ENCODE measurements at places on chromosomes 5 and 9.
A peak's percentile ranks its signal among the peaks of the same experiment; 100 is the strongest.

DNA sequence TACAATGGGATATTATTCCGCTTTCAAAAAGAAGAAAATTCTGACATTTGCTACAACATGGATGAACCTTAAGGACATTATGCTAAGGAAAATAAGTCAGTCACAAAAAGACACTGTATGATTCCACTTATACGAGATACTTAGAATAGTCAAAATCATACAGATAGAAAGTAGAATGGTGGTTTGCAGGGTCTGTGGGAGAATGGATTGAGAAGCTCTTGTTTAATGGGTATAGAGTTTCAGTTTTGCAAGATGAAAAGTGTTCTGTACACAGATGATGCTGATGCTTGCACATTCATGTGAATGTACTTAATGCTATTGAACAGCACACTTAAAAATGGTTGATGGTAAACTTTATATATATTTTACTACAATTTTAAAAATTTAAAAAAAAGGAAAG, 2050.7 kb upstream of the WWC1 start:
- H3K27me3 ChIP-seq = no peaks in the 10 kb centered on the region
- H3K27ac ChIP-seq = no peak overlapping the region
- no peaks in the 10 kb centered on the region for H3K36me3 ChIP-seq
- no peak overlapping the region for H3K4me3 ChIP-seq
- H3K4me1 ChIP-seq = no peaks in the 10 kb centered on the region
- DNase-seq = no peak

GRCh38 chr5:95712347-95712958, 18.7 kb upstream of the RHOBTB3 start:
- H3K27ac ChIP-seq = no peak overlapping the region
- no peaks in the 10 kb centered on the region for H3K36me3 ChIP-seq
- DNase-seq = no peak
- H3K4me3 ChIP-seq = no peak overlapping the region

DNA sequence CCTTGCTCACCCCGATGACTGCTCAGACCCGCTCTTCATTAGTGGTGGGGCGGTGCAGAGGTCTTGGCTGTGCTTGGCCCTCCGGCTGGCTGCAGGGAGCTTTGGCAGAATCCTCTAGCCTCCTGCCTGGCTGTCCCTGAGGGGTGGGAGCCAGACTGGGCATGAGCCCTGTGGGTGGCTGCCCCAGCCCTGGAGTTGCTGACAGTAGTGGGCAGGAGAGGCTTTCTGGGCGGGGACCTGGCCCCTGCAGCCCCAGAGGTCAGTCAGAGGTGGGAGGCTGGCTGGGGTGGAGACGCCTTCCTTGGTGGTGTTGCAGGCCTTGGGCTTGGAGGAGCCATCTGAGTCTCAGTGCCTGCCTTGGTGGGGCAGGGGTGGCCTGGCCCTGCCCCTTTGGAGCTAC, 146.0 kb downstream of the RXRA start:
- no peak for DNase-seq
- H3K4me1 ChIP-seq = peaks cover 27% of the 10 kb centered on the region
- H3K27ac ChIP-seq = peak overlapping the region; percentile 83

DNA sequence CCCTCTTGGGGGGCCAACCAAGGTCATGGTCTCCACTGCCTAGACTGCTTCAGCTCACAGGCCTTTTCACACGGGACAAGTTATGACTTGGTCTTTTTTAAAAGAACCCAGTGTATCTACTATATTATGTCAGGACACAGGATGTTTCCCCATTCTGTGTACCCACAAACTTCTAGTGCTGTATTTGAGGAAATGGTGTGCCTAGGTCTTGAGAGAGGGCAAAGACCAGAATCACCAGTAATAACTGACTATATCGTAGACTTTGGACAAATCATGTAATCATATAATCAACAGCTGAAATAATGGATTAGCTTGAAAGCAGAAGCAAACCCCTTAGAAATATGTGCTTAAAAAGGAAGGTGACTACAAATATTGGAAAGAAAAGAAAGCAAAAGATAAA, 133.3 kb downstream of the ARL15 start:
- H3K4me3 ChIP-seq = no peak overlapping the region
- H3K4me1 ChIP-seq = peaks cover 8% of the 10 kb centered on the region
- DNase-seq = no peak
- H3K36me3 ChIP-seq = no peaks in the 10 kb centered on the region
- H3K27ac ChIP-seq = peak overlapping the region; percentile 44
- H3K27me3 ChIP-seq = no peaks in the 10 kb centered on the region

- peak overlapping the region; percentile 82 for H3K4me3 ChIP-seq
- H3K27me3 ChIP-seq = no peaks in the 10 kb centered on the region
- H3K27ac ChIP-seq = peak overlapping the region; percentile 93
- no peak for DNase-seq
Observed at GRCh38 chr5:65563777-65564176, 681 bp downstream of the PPWD1 start.

- H3K36me3 ChIP-seq = no peaks in the 10 kb centered on the region
- no peak overlapping the region for H3K27ac ChIP-seq
- no peaks in the 10 kb centered on the region for H3K4me1 ChIP-seq
- no peak overlapping the region for H3K4me3 ChIP-seq
- no peak for DNase-seq
Observed at GRCh38 chr9:24899463-24899862, 353.8 kb upstream of the IZUMO3 start.

- H3K27me3 ChIP-seq = no peaks in the 10 kb centered on the region
- H3K36me3 ChIP-seq = no peaks in the 10 kb centered on the region
- no peak for DNase-seq
- no peaks in the 10 kb centered on the region for H3K4me1 ChIP-seq
- H3K4me3 ChIP-seq = no peak overlapping the region
- no peak overlapping the region for H3K27ac ChIP-seq
Observed at GRCh38 chr9:83372957-83373356, 165.2 kb downstream of the FRMD3 start.

DNA sequence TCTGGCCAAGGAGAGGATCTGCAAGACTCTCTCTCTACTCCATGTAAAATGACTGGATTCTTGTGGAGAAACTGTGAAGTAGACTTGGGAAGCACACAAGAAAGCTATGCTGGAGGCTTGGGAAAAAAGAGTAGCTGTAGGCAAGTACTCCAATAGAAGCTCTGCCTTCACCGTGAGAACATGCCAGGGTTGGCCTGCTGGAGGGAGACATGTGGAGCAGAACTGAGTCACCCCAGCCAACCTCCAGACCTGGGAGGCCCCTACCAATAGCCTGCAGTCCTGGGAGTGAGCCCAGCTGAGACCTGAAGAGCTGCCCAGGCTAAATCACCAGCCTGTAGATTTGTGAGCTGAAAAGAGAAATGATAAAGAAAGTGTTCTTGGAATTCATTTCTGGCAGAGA, 66.6 kb downstream of the DEPDC1B start:
- peak overlapping the region; percentile 71 for H3K27ac ChIP-seq
- no peak overlapping the region for H3K4me3 ChIP-seq
- no peaks in the 10 kb centered on the region for H3K27me3 ChIP-seq

- H3K4me3 ChIP-seq = no peak overlapping the region
- H3K27me3 ChIP-seq = no peaks in the 10 kb centered on the region
- no peak for DNase-seq
Observed at GRCh38 chr5:1419476-1420210, 25.6 kb downstream of the SLC6A3 start.

- no peak overlapping the region for H3K27ac ChIP-seq
- no peak overlapping the region for H3K4me3 ChIP-seq
Observed at GRCh38 chr9:27532046-27532445, 2.4 kb upstream of the MOB3B start.

GRCh38 chr9:14215614-14216013, 98.3 kb downstream of the NFIB start:
- no peak for DNase-seq
- H3K4me1 ChIP-seq = peaks cover 88% of the 10 kb centered on the region
- H3K27me3 ChIP-seq = no peaks in the 10 kb centered on the region

- H3K27ac ChIP-seq = no peak overlapping the region
- no peak for DNase-seq
- no peak overlapping the region for H3K4me3 ChIP-seq
Observed at GRCh38 chr9:132090771-132091170, 11.1 kb upstream of the MED27 start.

DNA sequence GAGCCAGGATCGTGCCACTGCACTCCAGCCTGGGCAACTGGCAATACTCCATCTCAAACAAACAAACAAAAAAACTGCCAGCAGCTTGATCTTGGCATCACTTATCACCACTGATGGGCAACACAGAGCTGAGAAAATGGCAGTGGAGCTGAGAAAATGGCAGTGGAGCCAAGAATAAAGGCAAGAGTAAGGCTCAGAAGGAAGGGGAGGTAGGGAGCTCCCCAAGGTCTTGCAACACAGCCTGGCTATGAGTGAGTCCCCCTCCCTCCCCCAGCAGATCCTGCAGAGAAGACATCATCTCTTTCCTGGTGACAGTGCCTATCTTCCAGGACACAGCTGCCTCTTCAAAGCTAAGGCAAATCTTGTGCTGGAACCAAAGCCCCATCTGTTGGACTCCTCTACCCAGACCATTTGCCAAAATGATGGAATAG, 70.3 kb downstream of the UGCG start:
- H3K36me3 ChIP-seq = no peaks in the 10 kb centered on the region
- no peaks in the 10 kb centered on the region for H3K27me3 ChIP-seq
- H3K4me1 ChIP-seq = no peaks in the 10 kb centered on the region

DNA sequence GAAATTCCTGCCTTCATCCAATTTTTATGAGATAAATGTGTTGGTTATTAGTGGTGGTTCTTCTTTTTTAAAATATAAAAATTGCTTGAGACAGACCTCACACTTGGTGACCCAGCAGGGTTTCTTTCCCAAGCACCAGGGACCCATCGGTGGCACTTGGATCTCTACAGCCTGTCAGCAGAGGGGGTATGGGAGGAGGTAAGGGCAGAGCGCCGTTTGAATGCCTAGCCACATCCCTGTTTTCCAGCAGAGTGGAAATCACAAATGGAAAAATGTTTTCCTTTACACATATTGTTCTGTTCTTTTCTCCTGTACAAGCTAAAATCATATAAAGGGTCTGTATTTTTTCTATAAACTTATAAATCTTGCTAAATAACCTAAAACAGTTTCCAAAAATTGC, 248.0 kb downstream of the NR3C1 start:
- H3K36me3 ChIP-seq = no peaks in the 10 kb centered on the region
- peak overlapping the region; percentile 76 for H3K27ac ChIP-seq
- H3K27me3 ChIP-seq = no peaks in the 10 kb centered on the region
- no peak overlapping the region for H3K4me3 ChIP-seq
- H3K4me1 ChIP-seq = peaks cover 42% of the 10 kb centered on the region

DNA sequence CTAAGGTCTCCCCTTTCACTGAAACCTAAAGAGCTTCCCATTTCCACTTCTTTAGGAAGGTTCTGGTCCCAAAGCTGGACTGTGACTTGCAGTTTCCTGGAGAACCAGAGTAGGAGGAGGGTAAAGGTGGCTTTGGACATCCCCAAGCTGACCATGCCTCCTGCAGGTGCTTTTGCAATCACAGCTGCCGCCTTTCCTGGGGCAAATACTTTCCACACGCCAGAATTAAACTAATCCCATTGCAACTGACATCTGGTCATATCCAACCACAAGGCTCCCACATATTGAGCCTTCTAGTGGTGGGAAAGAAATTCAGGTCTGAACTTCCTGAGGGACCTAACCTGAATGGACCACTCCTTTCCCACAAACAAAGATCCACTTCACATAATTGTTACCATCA, 92.7 kb downstream of the NRG2 start:
- H3K4me3 ChIP-seq = no peak overlapping the region
- H3K27me3 ChIP-seq = no peaks in the 10 kb centered on the region
- H3K4me1 ChIP-seq = no peaks in the 10 kb centered on the region
- no peak for DNase-seq

DNA sequence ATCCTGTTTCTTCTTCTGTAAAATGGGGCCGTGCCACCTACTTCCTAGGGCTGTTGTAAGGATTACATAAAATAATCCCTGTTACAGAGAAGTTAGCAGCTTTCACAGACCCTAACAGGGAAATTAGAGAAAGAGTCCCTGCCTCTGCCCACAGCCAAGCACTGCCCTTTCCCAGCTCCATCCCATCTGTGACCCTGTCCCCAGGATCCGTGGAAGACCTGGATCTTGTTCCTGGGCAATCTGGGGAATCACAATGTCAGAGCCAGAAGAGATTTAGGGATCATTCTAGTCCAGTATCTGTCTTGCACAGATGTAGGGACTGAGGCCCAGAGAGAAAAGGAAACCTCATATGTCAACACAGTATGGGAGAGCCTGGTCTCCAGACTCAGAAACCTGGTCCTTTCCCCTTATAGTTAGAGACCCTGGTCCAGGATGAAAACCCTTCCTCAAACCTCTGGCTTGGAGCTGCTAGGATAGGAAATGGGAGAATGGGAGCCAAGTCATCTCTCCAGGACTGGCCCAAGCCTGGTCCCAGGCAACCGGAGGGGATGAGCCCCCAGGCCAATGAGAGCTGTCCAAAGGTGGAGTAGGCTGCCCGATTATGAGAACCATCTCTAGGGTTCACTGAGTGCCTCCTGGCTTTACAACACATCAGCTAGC, 12.5 kb downstream of the LHX6 start:
- H3K4me1 ChIP-seq = peaks cover 49% of the 10 kb centered on the region
- H3K4me3 ChIP-seq = no peak overlapping the region
- no peak overlapping the region for H3K27ac ChIP-seq
- DNase-seq = no peak

All from thoracic aorta (tissue), 2 donors.